ENCODE measurements at places on chromosomes 3 and 15.

- no peak for DNase-seq
Observed at GRCh38 chr3:4508048-4508981, 15.2 kb downstream of the ITPR1 start.

GRCh38 chr15:95409626-95410310, 920.7 kb upstream of the NR2F2 start:
- DNase-seq, result no peak

DNA sequence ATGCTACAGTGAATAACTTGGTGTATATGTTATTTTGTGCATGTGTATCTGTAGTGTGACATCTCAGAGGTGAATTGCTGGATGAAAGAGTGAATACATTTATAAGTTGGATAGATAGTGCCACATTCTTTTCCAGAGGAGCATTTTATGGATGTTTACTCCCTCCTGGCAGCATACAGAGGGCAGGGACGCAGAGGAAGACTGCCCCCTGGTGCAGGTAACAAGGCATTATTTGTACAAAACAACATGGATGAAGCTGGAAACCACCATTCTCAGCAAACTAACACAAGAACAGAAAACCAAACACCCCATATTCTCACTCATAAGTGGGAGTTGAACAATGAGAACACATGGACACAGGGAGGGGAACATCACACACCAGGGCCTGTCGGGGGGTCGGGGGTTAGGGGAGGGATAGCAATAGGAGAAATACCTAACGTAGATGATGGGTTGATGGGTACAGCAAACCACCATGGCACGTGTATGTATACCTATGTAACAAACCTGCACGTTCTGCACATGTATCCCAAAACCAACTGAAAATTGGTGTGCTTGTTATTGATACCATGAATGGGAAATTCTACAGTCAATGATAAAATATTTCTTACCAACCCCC, 57.9 kb upstream of the CTXND1 start:
- no peak for DNase-seq

DNA sequence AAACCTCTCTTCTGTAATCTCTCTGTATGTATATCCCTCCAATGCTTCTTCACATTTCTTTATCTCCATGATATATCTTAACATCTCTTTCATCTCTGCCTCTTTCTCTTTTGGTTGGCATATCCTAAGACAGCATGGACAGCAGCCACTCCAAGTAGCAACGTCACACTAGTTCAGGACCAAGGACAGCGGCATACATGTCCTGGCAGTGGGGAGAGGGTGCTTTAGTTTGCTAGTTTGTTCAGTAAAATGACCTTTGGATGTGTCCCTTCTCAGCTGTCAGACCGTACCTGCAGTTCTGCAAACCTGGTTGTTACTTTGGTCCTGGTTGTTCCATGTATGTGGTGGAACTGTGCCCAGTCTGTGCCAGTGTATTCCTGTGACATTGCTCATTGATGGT, 225.6 kb upstream of the ROPN1 start:
- DNase-seq, result peak; percentile 1

GRCh38 chr3:134448664-134449063, 37.1 kb downstream of the ANAPC13 start:
- no peak for DNase-seq

- no peak for DNase-seq
Observed at GRCh38 chr3:195113048-195113447, 157.9 kb downstream of the XXYLT1 start.

GRCh38 chr15:90465930-90466567, 63.7 kb upstream of the CRTC3 start:
- no peak for DNase-seq

DNA sequence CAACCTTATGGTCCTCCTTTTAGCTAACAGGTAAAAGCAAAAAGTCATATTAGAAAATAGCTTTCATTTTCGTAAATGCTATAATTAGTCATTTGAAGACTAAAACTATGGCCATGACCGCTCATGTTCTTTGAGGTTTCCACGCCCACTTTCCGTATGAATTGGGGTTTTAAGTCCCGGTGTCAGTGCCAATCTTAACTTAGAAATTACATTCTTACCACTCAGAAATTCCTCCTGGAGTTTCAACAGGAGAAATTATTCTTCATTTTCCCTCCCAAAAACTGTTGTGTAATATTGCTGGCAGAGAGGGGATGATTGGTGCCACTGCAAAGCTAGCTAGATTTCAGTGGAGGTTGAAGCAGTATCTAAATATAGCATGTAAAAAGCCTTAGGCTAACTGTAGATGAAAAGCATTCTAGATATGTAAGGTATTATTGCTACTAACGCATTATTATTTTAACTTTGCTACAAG, 71.0 kb upstream of the MDFIC2 start:
- DNase-seq, result no peak

GRCh38 chr3:113894927-113895326, 52.9 kb upstream of the ZDHHC23 start:
- DNase-seq, result no peak

DNA sequence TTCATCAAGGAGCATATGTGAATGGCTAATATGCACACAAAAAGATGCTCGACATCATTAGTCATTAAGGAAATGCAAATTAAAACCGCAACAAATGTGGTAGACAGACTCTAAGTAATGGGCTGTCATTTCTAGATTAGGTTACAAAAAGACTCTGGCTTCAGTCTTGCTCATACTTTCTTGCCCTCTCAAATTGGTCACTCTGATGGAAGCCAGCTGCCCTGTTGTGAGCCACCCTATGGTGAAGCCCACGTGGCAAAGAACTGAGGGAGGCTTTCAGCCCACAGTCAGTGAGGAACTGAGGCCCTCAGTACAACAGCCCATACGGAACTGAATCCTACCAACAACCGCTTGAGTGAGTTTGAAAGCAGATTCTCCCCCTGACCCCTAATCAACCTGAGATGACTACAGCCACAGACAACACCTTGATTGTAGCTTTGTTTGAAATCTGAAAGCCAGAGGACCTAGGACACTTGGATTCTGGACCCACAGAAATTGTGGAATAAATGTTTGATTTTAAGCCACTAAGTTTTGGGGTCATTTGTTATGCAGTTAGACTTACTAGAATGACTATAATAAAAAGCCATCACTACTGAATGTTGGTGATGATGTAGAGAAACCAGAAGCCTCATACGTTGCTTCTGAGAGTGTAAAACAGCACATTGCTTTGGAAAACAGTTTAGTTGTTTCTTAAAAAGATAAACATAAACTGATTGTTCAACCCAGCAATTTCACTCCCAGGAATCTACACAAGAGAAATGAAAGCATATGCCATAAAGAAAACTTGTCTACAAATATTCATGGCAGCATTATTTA, 45.7 kb downstream of the EHHADH start:
- no peak for DNase-seq

DNA sequence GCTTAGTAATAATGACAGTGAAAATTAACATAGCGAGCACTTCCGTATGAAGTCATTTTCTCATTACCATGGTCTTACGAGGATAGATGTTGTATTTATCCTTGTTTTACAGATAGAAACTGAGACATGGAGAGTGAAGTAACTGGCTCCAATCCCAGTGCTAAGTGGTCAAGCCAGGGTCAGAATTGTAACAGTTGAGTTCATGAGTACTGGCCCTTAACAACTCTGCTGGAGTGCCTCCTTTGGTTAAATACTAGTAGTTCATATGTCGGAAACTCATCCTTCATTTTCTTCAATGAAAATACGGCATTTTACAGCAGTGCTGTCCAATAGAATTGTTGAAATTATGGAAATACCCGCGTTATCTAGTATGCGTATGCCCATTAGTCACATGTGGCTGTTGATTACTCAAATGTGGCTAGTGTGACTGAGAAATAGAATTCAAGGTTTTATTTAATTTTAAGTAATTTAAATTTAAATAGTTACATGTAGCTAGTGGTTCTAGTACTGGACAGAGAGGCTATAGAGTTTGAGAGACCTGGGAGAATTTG, 32.5 kb downstream of the FNDC3B start:
- no peak for DNase-seq

DNA sequence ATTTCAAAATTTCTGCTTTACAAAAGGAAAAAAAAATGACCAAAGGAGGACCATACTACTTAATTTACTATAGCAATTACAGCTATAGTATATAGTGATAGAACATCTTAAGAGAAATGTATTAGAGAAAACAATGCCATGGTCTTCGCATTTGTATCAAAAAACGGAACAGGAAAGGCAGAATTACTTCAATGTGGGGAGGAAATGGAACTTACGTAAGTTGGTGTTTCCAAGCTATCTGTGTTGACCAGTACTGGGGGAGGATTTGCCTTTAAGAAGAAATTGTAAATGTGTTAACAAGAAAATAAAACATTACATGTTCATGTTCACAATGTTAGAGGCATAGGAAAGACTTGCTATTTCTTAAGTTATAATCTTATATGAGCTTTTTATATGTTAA, 119.9 kb upstream of the MELTF start:
- no peak for DNase-seq

All from hippocampal formation (tissue), 2 donors.